ENCODE measurements at places on chromosomes 1 and 21. TPM values are rescaled to one million over a fixed set of nuclear protein-coding genes. Genes with fewer than 3 reads are reported as not detected.

DNA sequence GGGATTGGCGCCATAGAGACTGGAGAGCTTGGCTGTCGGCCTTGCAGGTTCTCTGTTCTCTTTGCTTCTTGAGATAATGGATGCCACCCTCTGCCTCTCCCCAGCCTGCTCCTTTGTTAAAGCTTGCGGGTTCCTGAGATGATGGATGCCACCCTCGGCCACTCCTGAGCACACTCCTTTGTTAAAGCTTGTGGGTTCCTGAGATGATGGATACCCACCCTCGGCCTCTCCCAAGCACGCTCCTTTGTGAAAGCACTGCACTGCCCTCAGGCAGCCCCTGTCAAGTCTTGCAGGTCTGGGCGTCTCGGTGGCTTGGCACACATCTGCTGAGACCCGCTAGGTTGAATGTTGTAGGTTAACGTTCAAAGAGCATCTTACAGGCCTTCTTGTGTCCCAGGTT is 76.5 kb downstream of the SCCPDH start:
- no peaks in the 10 kb centered on the region for H3K27me3 ChIP-seq
- H3K27ac ChIP-seq: no peak overlapping the region
- no peaks in the 10 kb centered on the region for H3K36me3 ChIP-seq
- no peaks in the 10 kb centered on the region for H3K4me1 ChIP-seq

DNA sequence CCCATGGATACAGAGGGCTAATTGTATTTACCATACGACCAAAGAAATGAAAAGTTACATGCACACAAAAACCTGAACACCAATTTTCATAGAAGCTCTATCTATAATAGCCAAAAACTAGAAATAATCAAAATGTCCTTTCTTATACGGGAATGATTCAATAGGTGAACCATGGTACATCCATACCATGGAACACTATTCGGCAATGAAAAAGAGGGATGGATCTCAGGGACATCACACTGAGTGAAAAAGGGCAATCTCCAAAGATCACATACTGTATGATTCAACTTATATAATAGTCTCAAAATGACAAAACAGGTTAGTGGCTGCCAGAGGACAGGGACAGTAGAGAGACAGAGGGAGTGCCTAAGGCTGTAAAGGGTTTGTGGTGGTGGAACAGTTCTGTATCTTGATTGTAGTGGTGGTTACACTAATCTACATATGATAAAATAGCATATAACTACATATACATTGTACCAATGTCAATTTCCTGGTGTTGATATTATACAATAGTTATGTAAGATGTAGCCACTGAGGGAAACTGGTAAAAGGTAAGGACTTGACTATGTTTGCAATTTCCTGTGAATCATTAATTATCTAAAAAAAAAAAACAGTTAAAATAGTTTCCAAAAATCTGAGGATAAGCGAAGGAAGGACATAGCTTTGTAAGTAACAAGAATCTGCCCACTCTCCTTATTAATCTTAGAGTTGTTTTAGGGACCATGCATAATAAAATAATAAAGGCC is 3.7 kb downstream of the RSBN1 start:
- no peak overlapping the region for H3K4me3 ChIP-seq
- H3K4me1 ChIP-seq: peaks cover 38% of the 10 kb centered on the region
- H3K27me3 ChIP-seq: no peaks in the 10 kb centered on the region
- no peak for DNase-seq
- no peaks in the 10 kb centered on the region for H3K36me3 ChIP-seq

GRCh38 chr1:21631944-21632887 is 36.9 kb downstream of the RAP1GAP start:
- H3K4me1 ChIP-seq: peaks cover 8% of the 10 kb centered on the region
- no peaks in the 10 kb centered on the region for H3K36me3 ChIP-seq
- peak; percentile 83 for DNase-seq
- H3K27ac ChIP-seq: peak overlapping the region; percentile 79
- no peak overlapping the region for H3K4me3 ChIP-seq

- no peak overlapping the region for H3K4me3 ChIP-seq
- no peaks in the 10 kb centered on the region for H3K27me3 ChIP-seq
- H3K36me3 ChIP-seq: no peaks in the 10 kb centered on the region
- no peaks in the 10 kb centered on the region for H3K4me1 ChIP-seq
- H3K27ac ChIP-seq: no peak overlapping the region
Measured at GRCh38 chr1:7991504-7992440, 30.3 kb downstream of the PARK7 start.

DNA sequence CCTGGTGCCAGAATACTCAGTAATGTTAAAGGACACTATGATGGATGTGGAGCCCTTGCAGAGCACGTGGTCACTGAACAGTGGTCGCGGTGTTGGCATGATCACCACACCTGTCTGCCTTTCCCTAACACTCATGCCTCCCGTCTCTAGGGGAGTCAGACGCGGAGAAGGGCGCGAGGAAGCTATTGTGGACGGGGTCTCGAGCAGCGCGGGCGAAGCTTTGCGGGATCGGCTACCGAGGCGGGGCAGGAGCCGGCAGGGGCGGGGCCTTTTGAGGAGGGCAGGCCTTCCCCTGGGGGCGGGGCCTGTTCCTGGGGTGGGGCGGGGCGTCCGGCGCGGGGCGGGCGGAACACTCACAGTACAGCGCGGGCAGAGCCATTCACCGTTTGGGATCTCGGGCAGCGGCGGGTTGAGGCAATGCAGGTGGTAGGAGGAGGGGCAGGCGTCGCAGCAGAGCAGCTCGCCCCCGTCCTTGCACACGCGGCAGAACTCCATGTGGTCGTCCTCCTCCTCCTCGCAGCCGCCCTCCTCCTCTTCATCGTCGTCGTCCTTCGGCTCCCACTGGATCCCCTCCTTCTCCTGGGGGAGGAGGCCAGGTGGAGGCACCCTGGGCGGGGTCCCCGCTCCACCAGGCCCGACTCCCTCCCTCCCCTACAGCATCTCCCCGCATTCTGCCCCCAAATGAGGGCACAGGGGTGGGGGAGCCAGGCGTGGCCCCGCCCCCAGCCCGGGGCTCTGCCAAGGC is 31.5 kb downstream of the CHD5 start:
- no peak overlapping the region for H3K4me3 ChIP-seq
- peak; percentile 63 for DNase-seq
- H3K4me1 ChIP-seq: no peaks in the 10 kb centered on the region
- H3K36me3 ChIP-seq: no peaks in the 10 kb centered on the region
- H3K27me3 ChIP-seq: peaks cover 15% of the 10 kb centered on the region

DNA sequence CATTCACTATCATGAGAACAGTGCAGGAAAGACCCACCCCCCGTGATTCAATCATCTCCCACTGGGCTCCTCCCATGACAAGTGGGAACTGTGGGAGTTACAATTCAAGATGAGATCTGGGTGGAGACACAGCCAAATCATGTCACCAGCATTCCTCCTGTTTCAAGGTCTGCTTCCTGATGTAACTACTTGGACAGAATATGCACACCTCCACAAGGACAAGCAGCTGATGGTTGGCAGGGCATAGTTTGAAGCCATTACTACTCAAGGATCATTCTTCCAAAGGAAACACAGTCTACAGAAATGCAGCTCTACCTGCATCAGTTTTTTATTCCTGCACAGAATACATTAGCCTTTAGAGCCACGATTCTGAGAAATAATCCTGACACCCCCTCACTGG is 28.5 kb upstream of the RNF2 start:
- no peak overlapping the region for H3K4me3 ChIP-seq
- H3K4me1 ChIP-seq: no peaks in the 10 kb centered on the region
- peak; percentile 1 for DNase-seq
- H3K36me3 ChIP-seq: no peaks in the 10 kb centered on the region
- peak overlapping the region; percentile 17 for H3K27ac ChIP-seq

- H3K4me3 ChIP-seq: no peak overlapping the region
- no peak overlapping the region for H3K27ac ChIP-seq
- peak; percentile 23 for DNase-seq
- peaks cover 35% of the 10 kb centered on the region for H3K4me1 ChIP-seq
- H3K27me3 ChIP-seq: no peaks in the 10 kb centered on the region
- H3K36me3 ChIP-seq: no peaks in the 10 kb centered on the region
Measured at GRCh38 chr1:43402089-43402865, 12.6 kb downstream of the SZT2 start.

DNA sequence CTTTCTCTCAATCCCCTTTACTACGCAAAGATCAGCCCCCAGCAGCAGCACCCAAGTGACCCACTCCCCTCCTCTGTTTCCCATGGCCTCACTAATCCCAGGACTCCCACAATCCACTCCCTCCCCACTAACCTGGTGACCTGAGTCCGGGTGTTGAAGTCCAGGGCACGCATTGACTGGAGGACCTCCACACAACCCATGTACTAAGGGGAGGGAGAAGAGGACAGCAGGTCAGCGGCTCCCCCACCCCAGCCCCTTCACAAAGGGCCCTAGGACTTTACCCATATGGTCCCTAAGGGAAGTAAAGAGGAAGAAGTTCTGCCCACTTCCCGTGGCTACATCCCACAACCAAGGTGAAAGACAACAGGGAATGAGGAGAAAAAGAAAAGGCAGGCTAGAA is 1.3 kb downstream of the SHC1 start:
- no peaks in the 10 kb centered on the region for H3K27me3 ChIP-seq
- peaks cover 35% of the 10 kb centered on the region for H3K4me1 ChIP-seq
- peak overlapping the region; percentile 100 for H3K27ac ChIP-seq
- DNase-seq: no peak

- no peaks in the 10 kb centered on the region for H3K27me3 ChIP-seq
- DNase-seq: no peak
- peak overlapping the region; percentile 64 for H3K4me3 ChIP-seq
- peak overlapping the region; percentile 88 for H3K27ac ChIP-seq
- H3K4me1 ChIP-seq: peaks cover 39% of the 10 kb centered on the region
Measured at GRCh38 chr1:23556635-23557470, 2.4 kb downstream of the ID3 start.

DNA sequence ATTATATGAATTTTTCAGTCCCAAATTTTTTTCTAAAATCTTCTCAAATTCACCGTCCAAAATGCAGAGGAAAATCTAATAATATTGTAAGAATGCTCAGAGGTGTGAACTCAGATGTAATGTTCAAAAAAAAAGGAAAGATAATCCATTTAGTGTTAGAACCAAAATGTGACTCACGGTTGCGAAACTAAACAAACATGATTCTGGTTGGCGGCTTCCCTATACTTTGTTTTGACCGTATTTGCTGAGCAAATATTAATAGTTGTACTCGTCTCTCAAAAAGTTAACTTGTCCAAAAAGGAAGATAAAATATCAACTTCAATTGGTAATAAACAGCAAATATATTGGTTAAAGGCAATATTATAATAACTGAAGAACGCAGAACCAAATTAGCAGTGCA is 34.4 kb downstream of the ZSWIM5 start:
- H3K4me3 ChIP-seq: no peak overlapping the region
- H3K27me3 ChIP-seq: no peaks in the 10 kb centered on the region
- no peaks in the 10 kb centered on the region for H3K4me1 ChIP-seq
- H3K27ac ChIP-seq: no peak overlapping the region
- no peak for DNase-seq

DNA sequence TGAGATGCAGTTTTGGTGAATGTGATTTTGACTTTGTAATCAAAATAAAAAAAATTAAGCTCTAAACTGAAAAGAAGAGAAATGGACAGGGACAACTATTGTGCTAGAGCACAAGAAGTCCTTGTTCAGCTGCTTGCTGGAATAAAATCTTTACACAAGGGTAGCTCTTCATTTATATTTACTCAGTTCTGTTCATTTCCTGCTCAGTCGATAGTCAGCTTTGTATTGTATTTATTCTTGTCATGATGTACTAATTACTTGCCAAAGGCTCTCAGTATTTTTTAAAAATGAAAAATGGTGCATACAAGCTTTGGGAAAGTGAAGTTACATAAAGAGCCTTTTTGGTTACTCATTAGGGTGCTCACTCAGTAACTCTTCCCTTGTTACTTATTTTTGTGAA is 17.8 kb downstream of the F5 start:
- no peak overlapping the region for H3K27ac ChIP-seq
- H3K4me3 ChIP-seq: no peak overlapping the region
- H3K4me1 ChIP-seq: no peaks in the 10 kb centered on the region
- no peaks in the 10 kb centered on the region for H3K36me3 ChIP-seq
- no peak for DNase-seq

DNA sequence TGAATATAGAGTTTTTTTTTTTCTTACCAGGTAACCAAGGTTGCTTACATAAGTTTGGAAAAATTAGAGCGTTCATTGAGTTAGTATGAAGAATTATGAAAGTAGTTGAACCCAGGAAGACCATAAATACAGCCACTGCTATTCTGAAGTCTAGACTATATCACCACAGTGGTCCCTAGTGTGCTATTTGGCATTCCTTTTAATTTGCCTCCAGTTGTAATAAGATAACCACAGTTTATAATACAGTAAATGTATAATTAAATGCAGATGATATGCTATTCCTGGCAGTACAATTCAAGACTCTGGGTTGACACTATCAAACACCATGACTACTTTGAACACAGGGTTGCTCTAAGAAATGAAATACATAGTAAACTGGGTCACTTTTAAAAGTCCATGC is 270.5 kb downstream of the BRINP2 start:
- no peak overlapping the region for H3K27ac ChIP-seq
- no peak overlapping the region for H3K4me3 ChIP-seq
- H3K36me3 ChIP-seq: no peaks in the 10 kb centered on the region
- no peak for DNase-seq
- no peaks in the 10 kb centered on the region for H3K4me1 ChIP-seq

GRCh38 chr1:19062258-19063029 is 106.0 kb upstream of the IFFO2 start:
- no peak overlapping the region for H3K27ac ChIP-seq
- H3K4me3 ChIP-seq: no peak overlapping the region
- DNase-seq: no peak

DNA sequence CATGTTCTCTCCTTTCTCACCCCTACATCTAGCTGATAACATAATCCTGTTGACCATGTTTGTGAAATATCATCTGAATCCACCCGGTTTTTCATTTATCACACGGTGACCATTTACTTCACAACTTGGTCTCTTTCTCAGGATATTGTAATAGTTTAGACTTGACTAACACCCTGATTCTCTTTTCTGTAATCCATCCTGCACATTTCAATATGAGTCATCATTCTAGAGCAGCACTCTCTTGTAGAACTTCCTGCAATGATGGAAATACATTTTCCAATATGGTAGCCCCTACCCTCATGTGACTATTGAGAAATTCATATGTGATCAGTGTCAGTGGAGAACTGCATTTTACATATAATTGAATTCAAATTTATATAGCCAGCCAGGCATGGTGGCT is 2.3 kb upstream of the JAM2 start:
- no peaks in the 10 kb centered on the region for H3K27me3 ChIP-seq
- no peak overlapping the region for H3K27ac ChIP-seq
- DNase-seq: no peak
- no peak overlapping the region for H3K4me3 ChIP-seq
- H3K36me3 ChIP-seq: no peaks in the 10 kb centered on the region

The CLDN14 gene
- total RNA-seq: not detected

The F3 gene
- 21.3 TPM for total RNA-seq

The CITED4 gene
- 64.4 TPM for total RNA-seq

The PPIAL4G gene
- total RNA-seq: not detected

The RPS27 gene
- 1,401 TPM for total RNA-seq

Measured in adrenal gland (tissue), 19 donors.